ENCODE measurements at places on chromosomes 7 and 10.
A peak's percentile ranks its signal among the peaks of the same experiment; 100 is the strongest.

DNA sequence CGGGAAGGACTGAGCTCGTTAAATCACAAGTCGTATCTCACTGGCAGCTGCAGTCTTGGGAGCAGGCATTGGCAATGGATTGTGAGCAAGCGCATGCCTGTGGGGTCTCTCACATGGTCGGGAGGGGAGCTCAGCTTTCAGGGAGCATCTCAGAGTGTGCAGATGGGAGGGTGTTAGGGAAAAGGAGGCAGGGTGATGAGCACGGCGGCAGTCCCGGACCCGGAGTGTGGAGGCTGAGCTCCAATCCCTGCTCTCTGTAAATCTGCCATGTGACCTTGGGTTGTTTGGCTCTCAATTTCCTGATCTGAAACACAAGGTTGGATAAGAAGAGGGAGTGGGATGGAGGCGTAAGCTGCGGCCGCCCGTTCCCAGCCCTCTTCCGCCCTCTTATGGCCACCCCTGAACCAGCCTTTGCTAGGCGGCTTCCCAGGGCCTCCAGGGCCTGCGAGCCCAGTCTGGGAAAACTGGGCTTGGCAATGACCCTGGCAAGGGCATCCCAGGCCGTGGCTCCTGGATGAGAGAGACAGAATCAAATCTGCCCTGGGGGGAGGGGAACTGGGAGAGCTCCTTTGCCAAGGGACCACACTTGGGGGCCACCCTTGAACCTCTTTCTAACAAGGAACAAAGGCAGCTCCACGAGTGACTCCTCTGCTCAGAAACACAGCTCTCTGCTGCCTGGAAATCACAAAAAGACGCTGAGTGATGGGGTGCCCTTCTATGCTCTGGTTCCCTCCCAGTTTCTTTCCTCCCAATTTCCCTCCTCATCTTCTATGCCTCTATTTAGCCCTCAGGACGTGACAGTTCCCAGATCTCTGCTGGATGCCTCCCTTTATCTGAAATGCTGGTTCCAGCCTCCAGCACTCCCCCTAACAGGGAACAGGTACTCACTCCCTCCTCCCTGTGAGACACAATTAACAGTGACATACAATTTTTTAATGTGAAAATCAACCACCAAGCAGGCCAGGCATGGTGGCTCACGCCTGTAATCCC, 41.7 kb upstream of the LOXL4 start:
- DNase-seq = peak; percentile 67

DNA sequence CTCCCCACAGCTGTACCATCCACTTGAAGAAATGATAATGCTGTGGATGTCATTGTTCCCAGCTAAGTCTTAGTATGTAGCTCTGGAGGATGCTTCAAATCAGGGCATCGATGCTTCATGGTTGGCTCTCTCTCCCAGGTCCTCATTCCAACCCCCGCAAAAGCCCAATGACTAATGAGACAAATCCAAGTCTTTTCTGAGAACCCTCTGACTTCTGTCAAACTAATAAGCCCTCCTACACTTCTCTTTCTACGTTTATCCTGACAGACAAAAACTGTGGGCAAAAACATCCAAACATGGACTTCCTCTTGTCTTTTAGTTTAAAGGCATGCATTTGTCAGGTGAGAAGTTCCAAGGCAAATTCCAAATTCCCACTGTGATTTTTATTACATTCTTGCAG, 260.4 kb upstream of the TAC1 start:
- DNase-seq = no peak

DNA sequence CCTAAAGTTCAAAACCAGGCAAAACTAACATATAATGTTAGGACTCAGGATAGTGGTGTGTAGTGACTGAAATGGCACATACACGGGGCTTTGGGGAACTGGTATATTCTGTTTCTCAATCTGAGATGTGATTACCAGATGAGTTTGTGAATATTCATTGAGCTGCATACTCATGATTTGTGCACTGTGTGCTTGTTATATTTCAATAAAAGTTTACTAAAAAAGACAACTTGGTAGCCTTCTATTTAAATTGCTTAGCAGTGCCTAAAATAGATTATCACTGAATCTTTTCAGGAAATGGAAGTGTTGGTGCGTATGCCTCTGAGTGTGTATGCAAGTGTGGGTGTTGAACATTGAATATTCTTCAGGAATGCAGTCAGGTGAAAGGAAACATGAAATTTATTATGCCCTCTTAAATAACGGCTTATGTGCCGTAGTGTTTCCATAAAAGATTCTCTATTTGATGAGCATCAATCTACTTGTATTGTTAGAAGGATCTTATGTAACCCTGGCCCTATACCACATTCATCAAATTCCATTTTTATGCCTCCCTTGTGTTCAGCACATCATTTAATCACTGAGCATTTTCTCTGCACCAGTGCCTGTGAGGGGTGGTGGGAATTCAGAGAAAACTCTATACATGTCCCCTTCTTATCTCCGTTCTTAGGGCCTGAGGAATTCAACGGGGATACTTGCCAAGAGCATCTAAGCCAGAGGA, 82.6 kb upstream of the AUTS2 start:
- no peak for DNase-seq

- DNase-seq = no peak
These were observed 11.5 kb upstream of the SH2D4B start for GRCh38 chr10:80526218-80526617.

GRCh38 chr10:121579656-121580055, 18.6 kb downstream of the FGFR2 start:
- no peak for DNase-seq

GRCh38 chr10:378930-379704, 243.9 kb downstream of the ZMYND11 start:
- DNase-seq = no peak

- no peak for DNase-seq
These were observed 148.6 kb downstream of the PPP1R3A start for GRCh38 chr7:113770146-113770738.

DNA sequence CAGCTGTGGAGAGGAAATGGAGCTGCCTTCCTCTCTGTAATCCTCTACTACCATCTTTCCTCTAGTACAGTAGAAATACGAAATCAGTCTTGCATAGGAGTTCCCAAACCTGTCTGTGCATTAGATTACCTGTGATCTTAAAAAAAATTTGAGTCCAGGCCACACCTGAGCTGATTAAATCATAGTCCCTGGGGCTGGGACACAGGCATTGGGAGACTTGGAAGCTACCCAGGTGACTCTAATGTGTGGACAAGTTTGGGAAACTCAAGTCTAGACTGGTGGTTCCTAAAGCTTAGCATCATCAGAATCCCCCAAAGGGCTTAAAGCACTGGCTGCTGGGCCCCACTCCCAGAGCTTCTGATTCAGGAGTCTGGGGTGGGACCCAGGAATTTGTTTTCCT, 152.7 kb upstream of the GLI3 start:
- DNase-seq = no peak

- DNase-seq = no peak
These were observed 201.2 kb downstream of the LHFPL3 start for GRCh38 chr7:104529567-104529966.

GRCh38 chr10:100912013-100912604, 654 bp upstream of the SLF2 start:
- DNase-seq = no peak

- no peak for DNase-seq
These were observed 23.4 kb downstream of the ARHGEF5 start for GRCh38 chr7:144378651-144379050.

- no peak for DNase-seq
These were observed 184.4 kb downstream of the PON1 start for GRCh38 chr7:95139922-95140321.

DNA sequence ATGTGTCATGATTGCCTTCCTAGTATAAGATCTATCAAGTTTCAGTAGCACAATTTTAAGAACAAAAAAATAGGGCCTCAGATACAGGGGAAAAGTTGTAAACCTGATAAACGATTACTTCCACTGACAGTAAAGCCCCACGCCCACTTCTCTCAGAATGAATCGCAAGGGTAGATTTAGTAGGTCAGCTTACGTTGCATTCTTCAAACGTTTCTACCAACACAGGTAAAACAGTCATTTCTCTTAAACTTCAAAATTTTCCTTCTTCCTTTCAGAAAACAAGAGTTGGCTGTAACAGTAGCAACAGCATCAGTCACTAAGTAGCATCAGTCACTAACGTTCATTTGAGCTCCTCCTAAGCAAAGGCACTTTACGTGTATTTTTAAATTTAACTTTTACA, 221.5 kb downstream of the ADAM12 start:
- DNase-seq = no peak

- no peak for DNase-seq
These were observed 145.4 kb upstream of the ASAH2 start for GRCh38 chr10:50396491-50397311.

DNA sequence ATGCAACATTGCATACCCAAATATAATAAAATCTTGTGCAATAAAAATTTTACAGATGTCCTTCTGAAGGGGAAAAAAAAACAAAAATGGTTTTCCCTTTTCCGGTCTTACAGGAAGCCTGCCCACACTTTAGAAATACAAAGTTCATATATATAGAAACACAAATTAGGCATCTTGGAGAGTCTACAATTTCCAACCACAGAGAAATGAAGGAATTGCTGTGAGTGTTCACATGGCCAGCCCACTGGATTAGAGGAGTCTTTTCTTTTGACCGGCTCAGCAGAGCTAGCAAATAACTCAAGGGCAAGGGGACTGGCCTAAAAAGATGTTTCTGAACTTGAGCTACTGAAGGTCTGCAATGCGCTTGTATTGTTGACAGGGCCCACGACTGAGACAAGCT, 92.4 kb downstream of the GLI3 start:
- DNase-seq = no peak

DNA sequence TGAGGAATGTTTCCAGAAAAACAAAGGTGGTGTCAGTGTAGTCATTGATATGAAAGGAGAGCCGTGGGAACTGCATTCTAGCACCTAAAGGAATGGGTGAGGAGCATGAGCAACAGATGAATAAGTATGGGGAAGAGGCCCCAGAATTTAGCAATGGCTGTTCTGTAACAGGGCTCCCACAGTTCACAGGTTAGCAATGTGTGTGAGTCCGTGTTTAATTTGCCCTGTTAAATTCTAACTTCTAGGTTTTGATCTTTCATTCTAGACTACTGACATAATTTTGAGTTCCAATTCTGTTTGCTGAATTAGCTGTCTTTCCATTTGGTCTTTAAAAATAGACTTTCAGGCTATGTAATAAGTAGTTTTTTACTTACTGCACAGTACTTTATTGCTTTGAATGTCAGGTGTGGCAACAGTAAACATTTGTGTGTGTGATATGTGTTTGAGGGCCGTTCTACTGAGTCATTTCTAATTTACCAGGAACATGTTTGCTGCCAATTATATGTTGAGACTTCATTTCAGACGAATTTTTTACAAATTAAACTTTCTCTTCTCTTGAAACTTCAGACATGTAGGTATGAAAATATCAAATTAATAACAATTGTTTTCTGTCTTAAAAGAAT, 8.8 kb downstream of the STK17A start:
- DNase-seq = no peak

DNA sequence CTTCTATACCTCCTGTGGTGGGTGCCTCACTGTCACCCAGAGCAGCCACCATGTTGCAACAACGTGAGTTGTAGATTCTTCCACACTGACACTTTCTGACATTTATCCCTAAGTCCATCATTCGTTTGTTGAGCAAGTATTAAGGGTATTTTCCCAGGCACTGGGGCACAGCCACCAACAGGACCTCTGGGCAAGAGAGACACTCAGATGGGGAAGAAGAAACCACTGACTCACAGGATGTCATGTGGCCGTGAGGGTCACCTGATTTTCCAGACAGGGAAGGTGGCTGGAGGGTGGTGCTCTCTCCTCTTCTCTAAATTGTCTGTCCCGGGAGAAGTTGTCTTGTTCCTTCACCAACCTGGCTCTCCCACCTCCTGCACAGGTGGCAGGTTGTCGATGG, 51.7 kb upstream of the PPIF start:
- DNase-seq = no peak

Measured in left kidney (tissue), 8 donors.